Psoas muscle (tissue), 8 donors: ENCODE measurements at places on chromosomes 6 and 20. TPM values are rescaled to one million over a fixed set of nuclear protein-coding genes. Genes with fewer than 3 reads are reported as not detected.

The SYCP2L gene
- total RNA-seq = 0.99 TPM

DNA sequence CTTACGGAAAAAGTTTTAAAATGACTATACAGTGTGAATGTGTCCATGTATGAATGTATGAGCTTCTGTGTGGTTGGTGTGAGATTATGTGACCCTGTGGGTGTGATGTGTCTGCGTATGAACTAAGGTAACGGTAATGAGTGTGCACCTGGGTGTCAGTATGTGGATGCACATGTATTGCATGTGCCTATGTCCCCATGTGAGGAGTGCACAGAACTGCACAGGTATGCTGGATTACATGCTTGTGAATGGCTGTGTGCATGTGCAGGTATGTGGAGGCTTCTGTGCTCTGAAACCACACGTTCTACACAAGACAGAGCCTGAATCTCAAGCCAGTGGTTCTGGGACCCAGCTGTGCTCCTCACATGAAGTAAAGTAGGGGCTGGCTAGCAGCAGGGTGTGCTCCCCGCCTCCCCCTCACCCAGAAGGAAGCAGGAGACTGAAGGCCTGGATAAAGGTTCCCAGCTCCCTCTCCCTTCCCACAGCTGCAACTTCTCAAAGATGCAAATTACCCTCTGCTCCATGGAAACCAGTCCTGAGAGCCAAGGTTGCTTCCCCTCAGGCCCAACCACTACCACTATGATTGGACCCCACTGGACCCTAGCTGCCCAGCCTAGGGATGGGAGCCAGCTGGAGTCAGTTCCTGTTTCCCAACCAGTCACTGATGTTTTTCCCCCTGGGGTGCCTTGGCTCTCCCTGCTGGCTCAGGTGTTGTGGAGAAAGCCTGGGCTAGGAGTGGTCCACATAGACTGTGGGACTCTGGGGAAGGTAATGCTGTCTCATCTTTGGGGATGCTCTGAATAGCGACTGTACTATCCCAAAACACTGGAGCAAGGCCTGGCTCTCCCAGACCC lies 24.8 kb upstream of the SPDEF start:
- no peaks in the 10 kb centered on the region for H3K4me1 ChIP-seq
- no peaks in the 10 kb centered on the region for H3K27me3 ChIP-seq
- no peak overlapping the region for H3K27ac ChIP-seq
- no peaks in the 10 kb centered on the region for H3K36me3 ChIP-seq
- H3K4me3 ChIP-seq = no peak overlapping the region
- no peak for DNase-seq

DNA sequence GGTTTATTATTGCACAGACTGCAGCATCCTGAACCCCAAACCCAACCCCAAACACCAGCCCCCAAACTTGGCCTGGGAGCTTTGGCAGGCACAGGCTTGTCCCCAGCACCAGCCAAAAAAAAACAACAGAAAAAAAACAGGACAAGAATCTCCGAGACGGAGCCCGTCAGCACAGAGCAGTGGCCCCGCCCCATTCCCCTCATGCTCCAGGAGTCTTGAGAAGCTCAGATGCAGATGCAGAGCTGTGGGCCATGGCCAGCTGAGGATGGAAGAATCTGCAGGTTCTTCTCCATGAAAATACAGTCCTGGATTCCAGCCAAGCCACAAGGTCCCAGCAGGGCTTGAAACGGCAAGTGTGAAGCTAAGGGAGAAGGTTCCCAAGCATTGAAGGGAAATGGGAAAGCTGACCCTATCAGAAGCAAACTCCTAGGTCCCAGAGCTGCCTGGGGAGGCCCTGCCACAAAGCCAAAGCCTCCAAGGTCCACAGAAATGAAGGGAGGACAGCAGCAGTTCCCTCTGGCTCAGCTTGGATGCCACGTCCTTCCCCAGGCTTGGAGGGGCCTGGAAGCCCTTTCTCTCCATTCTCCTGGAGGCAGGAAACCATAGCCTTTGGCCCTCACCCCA lies 75.2 kb downstream of the JPH2 start:
- peaks cover 19% of the 10 kb centered on the region for H3K36me3 ChIP-seq
- H3K27ac ChIP-seq = no peak overlapping the region
- peaks cover 5% of the 10 kb centered on the region for H3K4me1 ChIP-seq
- H3K4me3 ChIP-seq = no peak overlapping the region
- DNase-seq = no peak

DNA sequence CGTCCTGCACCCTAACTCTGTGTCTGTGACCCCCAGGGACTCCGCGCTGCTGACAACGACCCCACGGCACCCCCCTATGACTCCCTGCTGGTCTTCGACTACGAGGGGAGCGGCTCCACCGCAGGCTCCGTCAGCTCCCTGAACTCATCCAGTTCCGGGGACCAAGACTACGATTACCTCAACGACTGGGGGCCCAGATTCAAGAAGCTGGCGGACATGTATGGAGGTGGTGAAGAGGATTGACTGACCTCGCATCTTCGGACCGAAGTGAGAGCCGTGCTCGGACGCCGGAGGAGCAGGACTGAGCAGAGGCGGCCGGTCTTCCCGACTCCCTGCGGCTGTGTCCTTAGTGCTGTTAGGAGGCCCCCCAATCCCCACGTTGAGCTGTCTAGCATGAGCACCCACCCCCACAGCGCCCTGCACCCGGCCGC lies 129.0 kb downstream of the TAF4 start:
- H3K4me1 ChIP-seq = no peaks in the 10 kb centered on the region
- no peaks in the 10 kb centered on the region for H3K27me3 ChIP-seq
- no peak overlapping the region for H3K4me3 ChIP-seq
- DNase-seq = no peak

DNA sequence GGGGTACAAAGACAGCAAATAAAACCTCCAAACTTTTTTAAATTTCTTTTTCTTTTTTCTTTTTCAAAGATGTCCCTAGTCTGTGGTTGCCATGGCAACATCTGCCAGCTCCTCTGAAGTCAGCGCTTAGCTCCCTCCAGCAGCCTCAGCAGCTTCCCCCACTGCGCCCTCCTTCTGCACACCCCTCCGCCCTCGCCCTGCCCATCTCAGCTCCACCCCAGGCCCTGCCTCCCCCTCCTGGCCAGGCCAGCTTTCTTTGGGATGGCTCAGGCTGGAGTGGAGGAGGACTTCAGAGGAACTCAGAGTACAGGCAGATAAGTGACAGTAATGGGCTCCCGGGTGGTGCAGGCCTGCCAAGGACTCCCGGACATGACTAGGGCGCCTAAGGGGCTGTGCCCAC lies 104.6 kb downstream of the LRFN2 start:
- H3K27ac ChIP-seq = no peak overlapping the region
- no peak overlapping the region for H3K4me3 ChIP-seq
- no peaks in the 10 kb centered on the region for H3K36me3 ChIP-seq
- no peak for DNase-seq
- no peaks in the 10 kb centered on the region for H3K4me1 ChIP-seq
- peaks cover 2% of the 10 kb centered on the region for H3K27me3 ChIP-seq

GRCh38 chr6:43436577-43437282 lies 9.4 kb downstream of the ABCC10 start:
- peaks cover 89% of the 10 kb centered on the region for H3K36me3 ChIP-seq
- no peak overlapping the region for H3K27ac ChIP-seq
- no peak for DNase-seq
- H3K4me1 ChIP-seq = no peaks in the 10 kb centered on the region
- H3K27me3 ChIP-seq = no peaks in the 10 kb centered on the region

- H3K4me3 ChIP-seq = no peak overlapping the region
- no peak overlapping the region for H3K27ac ChIP-seq
- no peaks in the 10 kb centered on the region for H3K27me3 ChIP-seq
- peaks cover 12% of the 10 kb centered on the region for H3K4me1 ChIP-seq
These were observed 13.2 kb downstream of the TJAP1 start for GRCh38 chr6:43490523-43490939.

DNA sequence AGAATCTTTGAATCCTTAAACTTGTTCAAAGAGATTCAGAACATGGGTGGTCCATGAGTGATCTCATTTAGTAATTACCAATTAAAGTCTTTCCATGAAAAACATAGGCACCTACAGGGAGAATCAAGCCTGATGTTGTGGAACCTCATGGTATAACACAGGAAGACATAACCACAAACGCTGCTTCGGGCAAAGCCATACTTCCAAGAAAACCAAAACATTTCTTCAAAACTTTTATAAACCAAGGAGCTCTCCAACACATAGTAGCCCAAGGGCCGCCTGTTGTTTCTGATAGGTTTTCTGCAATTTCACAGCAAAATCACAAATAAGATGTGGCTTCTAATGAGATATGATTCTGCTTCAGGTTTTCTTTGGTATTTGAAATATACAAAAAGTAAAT lies 2.5 kb downstream of the CHD6 start:
- no peak overlapping the region for H3K27ac ChIP-seq
- no peak for DNase-seq
- peaks cover 31% of the 10 kb centered on the region for H3K4me1 ChIP-seq
- H3K36me3 ChIP-seq = no peaks in the 10 kb centered on the region
- no peak overlapping the region for H3K4me3 ChIP-seq

- no peak overlapping the region for H3K4me3 ChIP-seq
- DNase-seq = no peak
- H3K36me3 ChIP-seq = no peaks in the 10 kb centered on the region
These were observed 57.6 kb upstream of the MAN1A1 start for GRCh38 chr6:119407156-119407555.

DNA sequence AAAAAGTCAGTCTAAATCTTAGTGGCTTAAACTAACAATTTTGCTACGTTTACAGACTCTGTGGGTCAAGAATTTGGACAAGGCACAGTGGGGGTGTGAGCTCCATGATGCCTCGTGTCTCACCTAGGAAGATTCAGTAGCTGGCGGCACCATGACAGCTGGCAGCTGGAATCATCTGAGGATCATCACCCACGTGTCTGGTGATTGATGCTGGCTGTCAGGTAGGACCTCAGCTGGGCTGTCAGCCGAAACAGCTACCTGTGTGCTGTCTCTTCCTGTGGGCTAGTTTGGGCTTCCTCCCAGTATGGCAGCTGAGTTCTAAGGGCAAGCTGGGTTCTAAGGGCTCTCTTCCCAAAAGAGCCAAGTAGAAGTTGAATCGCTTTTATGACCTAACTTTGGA lies 26.4 kb upstream of the DLGAP4 start:
- H3K4me3 ChIP-seq = no peak overlapping the region
- H3K27ac ChIP-seq = no peak overlapping the region
- no peaks in the 10 kb centered on the region for H3K4me1 ChIP-seq
- no peaks in the 10 kb centered on the region for H3K27me3 ChIP-seq
- H3K36me3 ChIP-seq = no peaks in the 10 kb centered on the region
- DNase-seq = peak; percentile 9

- H3K4me3 ChIP-seq = peak overlapping the region; percentile 88
- peaks cover 13% of the 10 kb centered on the region for H3K4me1 ChIP-seq
- H3K27me3 ChIP-seq = no peaks in the 10 kb centered on the region
- H3K36me3 ChIP-seq = no peaks in the 10 kb centered on the region
- DNase-seq = peak; percentile 56
- peak overlapping the region; percentile 84 for H3K27ac ChIP-seq
These were observed 1.1 kb downstream of the SOX4 start for GRCh38 chr6:21594416-21595281.

- no peak overlapping the region for H3K4me3 ChIP-seq
- no peaks in the 10 kb centered on the region for H3K27me3 ChIP-seq
- DNase-seq = no peak
These were observed 129.2 kb downstream of the UNC5CL start for GRCh38 chr6:40909811-40910210.

DNA sequence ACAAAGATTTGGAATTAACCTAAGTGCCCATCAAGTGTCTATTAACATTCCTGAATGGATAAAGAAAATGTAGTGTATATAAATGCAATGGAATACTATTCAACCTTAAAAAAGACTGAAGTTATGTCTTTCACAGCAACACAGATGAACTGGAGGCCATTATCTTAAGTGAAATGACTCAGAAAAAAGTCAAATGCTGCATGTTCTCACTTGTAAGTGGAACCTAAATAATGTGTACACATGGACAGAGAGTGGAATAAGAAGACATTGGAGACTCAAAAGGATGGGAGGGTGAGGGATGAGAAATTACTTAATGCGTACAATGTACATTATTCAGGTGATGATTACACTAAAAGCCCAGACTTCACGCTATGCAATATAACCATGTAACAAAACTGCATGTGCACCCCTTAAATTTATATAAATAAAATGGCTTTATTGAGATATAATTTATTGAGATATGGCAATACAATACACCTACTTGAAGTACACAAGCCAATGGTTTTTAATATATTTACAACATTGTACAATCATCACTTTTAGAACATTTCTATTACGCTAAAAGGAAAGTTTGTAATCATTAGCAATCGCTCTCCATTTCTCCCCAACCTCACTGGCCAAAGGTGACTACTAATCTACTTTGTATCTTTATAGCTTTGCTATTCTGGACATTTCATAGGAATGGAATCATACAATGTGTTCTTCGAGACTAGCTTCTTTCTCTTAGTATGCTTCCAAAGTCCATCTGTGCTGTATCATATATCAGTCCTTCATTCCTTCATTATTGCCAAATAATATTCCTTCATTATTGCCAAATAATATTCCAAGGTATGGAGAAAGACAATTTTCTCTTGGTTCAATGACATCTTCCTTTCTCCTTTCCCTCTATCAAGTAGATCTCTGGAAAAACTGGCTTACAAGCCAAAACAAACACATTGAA lies 5.8 kb downstream of the STX7 start:
- no peak overlapping the region for H3K27ac ChIP-seq
- no peak for DNase-seq
- H3K4me1 ChIP-seq = peaks cover 50% of the 10 kb centered on the region
- no peak overlapping the region for H3K4me3 ChIP-seq
- no peaks in the 10 kb centered on the region for H3K27me3 ChIP-seq

DNA sequence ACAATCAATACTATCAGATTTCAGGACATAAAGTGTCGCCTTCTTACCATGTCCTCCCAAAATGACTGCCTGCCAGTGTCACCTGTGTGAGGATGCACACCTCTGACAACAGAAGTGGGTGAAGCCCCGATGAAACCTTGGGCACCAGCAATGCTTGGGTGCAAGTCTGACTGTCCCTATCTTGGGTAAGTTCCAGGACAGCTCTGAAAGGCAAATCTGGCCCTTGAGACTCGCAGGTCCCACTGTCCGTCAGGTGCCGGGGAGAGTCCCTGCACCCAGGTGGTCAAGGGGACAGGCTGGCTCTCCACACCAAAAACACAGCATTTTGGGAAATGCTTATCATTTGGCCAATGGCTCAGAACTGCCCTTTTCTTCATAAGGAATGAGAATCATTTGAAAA lies 43.3 kb downstream of the EZR start:
- no peak overlapping the region for H3K27ac ChIP-seq
- H3K36me3 ChIP-seq = peaks cover 60% of the 10 kb centered on the region
- H3K27me3 ChIP-seq = no peaks in the 10 kb centered on the region
- no peak overlapping the region for H3K4me3 ChIP-seq
- no peak for DNase-seq
- no peaks in the 10 kb centered on the region for H3K4me1 ChIP-seq

GRCh38 chr6:43983632-43984031 lies 143.6 kb downstream of the MRPL14 start:
- DNase-seq = no peak
- no peaks in the 10 kb centered on the region for H3K27me3 ChIP-seq
